ENCODE measurements at places on chromosomes 2 and 18.

- DNase-seq = no peak
Measured at GRCh38 chr2:200203381-200203827, 103.1 kb upstream of the SPATS2L start.

DNA sequence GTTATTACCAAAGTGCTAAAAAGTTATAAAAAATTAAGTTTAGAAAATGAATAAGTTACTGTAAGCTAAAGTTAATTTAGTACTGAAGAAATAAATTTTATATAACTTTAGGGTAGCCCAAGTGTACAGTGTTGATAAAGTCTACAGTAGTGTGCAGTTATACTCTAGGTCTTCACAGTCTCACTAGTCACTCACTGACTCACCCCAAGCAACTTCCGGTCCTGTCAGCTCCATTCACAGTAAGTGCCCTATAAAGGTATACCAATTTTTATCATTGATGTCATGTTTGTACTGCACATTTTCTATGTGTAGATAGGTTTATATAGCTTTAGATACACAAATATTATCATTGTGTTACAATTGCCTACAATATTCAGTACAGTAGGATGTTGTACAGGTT is 518.3 kb upstream of the PIK3C3 start:
- no peak for DNase-seq

DNA sequence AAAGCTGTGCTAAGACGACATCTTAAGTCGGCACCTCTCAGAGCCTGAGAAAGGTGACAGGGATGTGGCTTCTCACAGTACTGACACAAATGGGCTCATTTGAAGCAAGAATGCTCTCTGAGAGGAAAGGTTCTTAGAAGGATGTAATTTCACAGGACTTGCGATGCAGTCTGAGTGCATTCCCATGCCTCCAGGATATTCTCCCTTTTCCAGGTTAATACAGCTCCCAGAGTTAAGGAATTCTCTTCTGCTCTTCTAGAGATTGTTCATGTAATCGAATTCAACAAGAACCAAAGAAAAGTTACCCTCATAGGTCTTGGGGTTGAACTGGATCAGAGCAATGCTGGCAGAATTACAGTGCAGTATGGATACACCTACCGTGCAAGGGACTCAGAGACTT is 131.0 kb downstream of the GALR1 start:
- DNase-seq = no peak

DNA sequence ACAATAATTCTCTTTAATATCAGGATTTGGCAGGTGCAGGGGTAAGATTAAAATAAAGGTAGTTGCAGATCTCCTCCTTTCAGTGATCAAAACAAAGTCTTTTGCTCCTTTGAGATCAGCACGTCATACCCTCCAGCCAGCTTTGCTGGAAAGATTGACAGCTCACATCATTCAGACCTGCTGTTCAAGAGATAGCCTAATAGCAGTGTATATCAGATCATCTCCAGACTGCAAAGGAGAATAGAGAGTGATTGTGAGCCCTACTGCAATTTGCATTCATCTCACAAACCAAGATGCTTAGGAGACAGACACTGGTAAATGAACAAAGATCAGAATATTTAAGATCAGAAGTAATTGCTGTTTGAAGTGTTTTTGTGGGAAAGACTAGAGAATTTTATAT is 135.8 kb upstream of the DSEL start:
- no peak for DNase-seq
